Activated CD4-positive, alpha-beta T cell treated with anti-CD3 and anti-CD28 coated beads, Interleukin-2, amount 50 U/mL, for 48 hours (primary cell): ENCODE measurements at places on chromosomes 12 and 14.

DNA sequence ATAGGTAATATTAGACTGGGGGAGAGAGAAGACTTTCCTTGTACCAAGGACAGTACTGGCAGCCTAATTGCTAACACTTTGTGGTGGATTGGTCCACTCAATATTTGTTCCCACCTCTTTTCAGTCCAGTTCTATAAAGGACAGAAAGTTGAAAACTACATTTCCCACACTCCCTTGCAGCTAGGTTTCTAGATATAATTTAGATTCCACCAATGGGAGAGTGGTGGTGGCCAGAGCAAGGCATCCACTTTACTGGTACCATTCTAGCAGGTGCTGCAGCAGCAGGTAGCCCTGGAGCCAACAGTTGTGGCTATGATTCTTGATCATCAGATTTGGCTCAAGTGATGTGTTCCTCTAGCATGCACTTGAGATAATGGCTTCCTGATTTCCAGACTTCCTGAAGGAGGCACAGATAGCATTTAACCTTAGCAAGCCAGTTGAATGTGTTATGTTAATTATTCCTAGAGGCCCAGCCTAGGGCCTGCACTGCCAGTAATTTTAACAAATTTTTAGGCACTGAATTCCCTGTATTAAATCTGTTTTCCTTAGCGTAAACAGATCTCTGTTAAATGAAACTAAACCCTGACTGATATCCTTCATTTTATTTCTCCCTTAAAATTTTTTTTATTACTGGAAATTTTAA lies 24.4 kb downstream of the SLC38A1 start:
- DNase-seq: no peak

- DNase-seq: no peak
Measured at GRCh38 chr12:94789510-94790225, 139.3 kb upstream of the TMCC3 start.

DNA sequence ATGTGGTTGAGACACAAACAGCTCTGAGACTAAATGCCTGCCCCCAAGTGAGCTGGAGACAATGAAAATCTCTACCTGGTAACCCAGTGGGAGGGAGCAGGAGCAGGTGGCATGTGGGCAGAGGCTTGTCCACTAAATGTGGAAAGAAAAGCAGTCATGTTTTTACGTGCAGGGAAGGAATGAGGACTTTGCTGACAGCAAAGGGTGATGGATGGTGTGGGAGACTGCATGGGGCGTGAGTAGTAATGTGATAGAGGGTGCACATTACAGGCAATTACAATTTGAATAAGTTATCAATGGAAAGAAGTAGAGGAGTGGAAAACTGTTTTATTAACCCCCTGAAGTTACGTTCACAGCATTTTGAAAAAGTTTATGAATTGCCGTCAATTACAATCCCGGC lies 176.6 kb downstream of the NRXN3 start:
- no peak for DNase-seq

DNA sequence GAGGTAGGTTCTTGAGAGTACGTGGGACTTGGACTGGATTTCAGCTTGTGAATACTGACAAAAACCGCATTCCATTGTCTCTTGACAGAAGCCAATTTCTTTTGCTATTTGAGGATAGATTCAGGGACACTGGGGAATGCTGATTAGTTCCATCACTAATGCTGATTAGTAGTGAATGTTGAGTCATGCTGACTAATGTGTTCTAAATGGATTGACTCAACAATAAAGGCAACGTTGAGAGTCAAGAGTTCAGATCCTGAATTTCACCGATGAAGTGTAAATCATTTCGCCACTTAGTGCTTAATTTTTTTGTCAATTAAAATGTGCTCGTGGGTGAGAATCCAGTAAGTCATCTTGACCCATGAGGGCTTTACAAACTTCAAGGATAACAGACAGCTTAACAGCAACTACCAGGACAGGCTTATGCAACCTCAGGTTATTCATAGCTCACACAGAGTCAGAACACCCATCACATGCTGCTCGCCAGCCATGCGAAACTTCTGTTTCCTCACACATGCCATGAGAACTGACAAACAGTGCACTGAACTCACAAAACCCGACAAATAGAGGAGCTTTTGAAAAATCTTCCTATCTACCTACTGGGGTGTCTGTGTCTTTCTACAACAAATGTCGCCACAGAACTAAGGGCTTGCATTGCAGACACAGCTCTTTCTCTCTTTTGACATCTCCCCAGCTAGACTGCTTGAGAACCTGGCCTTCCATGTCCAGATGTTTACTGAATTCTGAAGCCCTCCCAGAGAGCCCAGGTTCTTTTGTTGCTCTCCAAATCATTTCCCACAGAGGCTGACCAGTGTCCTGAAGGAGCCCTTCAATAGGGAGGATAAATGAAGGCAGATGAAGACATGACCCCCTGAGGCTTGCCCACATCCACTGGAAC lies 316.4 kb downstream of the ZFP36L1 start:
- DNase-seq: no peak

DNA sequence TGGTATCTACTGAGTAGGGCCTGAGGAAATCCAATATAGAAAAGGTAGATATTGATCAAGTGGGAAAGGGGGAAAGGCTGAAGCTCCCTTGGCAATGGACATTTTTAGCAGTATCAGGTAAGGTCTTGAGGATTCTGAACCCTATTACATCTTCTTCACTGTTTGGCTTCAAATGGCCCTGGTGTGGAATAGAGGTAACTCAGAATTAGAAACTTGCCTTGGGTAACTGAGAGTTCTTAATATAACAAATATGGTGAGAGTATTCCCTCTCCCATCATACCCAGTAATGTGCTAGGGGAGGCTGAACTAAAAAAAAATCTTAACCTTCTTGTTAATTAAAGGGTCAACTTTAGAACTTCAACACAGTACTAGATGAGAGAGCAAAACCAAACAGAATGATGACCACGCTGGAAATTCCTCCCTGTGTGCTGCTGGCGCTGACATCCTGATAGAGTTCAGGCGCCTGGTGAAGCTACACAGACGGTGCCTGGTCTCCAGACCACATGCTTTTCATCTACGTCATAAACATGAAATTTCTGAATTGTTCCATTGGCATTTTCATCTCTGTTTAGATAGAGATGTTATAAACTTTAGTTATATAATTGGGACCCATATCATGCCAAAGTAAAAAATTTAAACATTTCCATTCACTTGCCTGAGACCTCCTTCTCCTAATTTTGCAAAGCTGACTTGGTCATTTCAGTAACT lies 128.3 kb downstream of the AKAP6 start:
- no peak for DNase-seq

- DNase-seq: peak; percentile 13
Measured at GRCh38 chr12:105331805-105332251, 1.3 kb downstream of the C12orf75 start.
